ENCODE measurements at places on chromosomes 6 and 20. TPM values are rescaled to one million over a fixed set of nuclear protein-coding genes. Genes with fewer than 3 reads are reported as not detected.

DNA sequence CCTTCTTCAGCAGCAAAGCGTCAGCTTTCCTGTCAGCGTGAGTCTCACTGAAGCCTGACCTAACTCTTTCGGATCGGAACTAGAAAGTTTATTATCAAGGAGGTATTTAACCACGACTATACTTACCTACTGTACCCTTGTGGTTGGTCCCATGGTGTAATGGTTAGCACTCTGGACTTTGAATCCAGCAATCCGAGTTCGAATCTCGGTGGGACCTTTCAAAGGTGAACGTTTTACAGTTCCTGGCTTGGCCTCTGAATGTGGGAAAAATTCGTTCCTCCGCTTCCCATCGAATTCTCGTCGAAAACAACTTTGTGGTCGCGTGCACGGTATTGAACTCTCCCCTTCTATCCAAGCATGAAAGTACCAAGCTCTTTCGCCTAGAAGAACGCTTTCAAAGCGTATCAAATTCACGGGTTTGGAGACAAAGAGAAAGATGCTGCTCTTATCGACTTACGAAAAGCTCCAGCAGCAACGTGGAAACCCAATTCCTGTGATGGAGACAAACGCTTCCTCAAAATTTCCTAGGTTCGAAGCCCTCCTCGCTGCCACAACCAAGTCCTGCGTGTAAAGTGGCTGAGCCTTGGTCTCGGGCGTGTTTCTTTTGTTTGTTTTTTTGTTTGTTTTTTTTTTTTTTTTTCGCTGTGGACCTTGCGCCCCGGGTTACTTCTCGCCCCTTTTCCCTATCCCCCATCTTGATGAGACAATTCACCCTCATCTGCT lies 63.7 kb downstream of the GPX5 start:
- DNase-seq: peak; percentile 86

GRCh38 chr20:31853481-31853880 lies 8.1 kb upstream of the FOXS1 start:
- DNase-seq: no peak

DNA sequence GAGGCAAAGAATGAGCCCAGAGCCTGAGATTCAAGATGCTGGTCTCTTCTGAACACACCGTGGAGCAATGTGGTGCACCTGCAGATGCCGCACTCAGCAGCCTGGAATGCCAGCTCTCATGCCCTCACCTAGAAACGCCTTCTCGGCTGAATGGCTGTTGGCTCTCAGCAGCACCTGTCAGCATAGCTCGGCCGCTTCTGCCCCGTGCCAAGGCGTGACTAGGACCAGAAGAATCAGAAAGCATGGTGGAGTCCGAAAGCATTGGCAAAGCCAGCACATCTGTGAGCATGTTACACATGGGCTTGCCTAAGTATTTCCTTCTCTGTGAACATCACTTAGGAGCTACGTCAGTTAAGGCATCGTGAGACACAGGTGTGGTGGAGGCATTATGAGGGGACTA lies 140.8 kb downstream of the MAP3K4 start:
- DNase-seq: no peak

- DNase-seq: peak; percentile 65
Observed at GRCh38 chr6:17930321-17930993, 57.0 kb downstream of the KIF13A start.

The SLC17A4 gene
- not detected for total RNA-seq

Measured in fibroblast of the aortic adventitia (primary cell).